ENCODE measurements at places on chromosomes 7 and 10. TPM values are rescaled to one million over a fixed set of nuclear protein-coding genes. Genes with fewer than 3 reads are reported as not detected.
A peak's percentile ranks its signal among the peaks of the same experiment; 100 is the strongest.

Gene SORCS3
- total RNA-seq: not detected

Gene LIPF
- total RNA-seq: not detected

Gene CYP3A7
- not detected for total RNA-seq

Gene UCMA
- not detected for total RNA-seq

Gene FMC1
- total RNA-seq: 12.0 TPM

Gene RELN
- total RNA-seq: not detected

GRCh38 chr10:70557876-70558275 is 44.7 kb downstream of the PRF1 start:
- H3K4me3 ChIP-seq: peak overlapping the region; percentile 82
- H3K36me3 ChIP-seq: no peaks in the 10 kb centered on the region
- H3K27ac ChIP-seq: no peak overlapping the region
- H3K27me3 ChIP-seq: no peaks in the 10 kb centered on the region

DNA sequence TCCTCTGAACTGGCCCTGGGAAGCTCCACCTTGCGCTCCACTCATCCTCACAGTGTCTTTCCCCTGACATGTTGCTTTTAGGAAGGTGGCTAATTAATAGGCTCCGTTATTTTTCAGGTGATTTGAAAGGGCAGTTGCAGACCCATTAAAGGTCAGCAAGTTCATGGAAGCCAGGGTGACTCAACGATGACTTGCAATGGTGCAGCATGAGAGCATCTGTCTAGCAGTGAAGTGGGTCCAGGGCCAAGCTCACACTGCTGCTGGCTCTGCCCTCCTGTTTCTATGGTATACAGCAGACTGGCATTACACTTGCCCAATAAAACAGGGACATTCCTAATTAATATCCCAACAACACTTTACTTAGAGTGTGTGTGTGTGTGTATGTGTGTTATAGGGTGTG is 68.8 kb upstream of the WDR11 start:
- H3K27me3 ChIP-seq: no peaks in the 10 kb centered on the region
- no peaks in the 10 kb centered on the region for H3K4me1 ChIP-seq
- no peak overlapping the region for H3K4me3 ChIP-seq
- no peak overlapping the region for H3K27ac ChIP-seq
- no peak for DNase-seq

- no peak for DNase-seq
- no peaks in the 10 kb centered on the region for H3K27me3 ChIP-seq
- peaks cover 43% of the 10 kb centered on the region for H3K4me1 ChIP-seq
- no peak overlapping the region for H3K27ac ChIP-seq
- no peak overlapping the region for H3K4me3 ChIP-seq
Measured at GRCh38 chr10:31374146-31374696, 55.2 kb downstream of the ZEB1 start.

DNA sequence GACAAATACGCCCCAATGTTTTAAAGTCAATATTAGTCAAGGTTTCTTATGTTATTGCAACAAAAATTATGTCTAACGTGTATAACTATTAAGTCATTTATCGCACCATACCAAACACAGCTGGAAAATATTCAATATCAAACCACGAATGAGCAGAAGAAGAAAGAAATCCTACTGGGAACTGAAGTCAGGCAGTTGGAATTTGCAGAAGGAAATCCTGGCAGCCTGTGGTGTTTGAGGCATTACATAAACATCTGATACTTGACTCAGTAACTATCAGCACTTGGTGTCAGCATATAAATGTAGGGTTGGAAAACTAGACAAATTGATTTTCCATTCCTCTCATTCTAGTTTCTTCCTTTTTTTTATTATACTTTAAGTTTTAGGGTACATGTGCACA is 83.4 kb upstream of the NUPR2 start:
- no peaks in the 10 kb centered on the region for H3K4me1 ChIP-seq
- no peak overlapping the region for H3K4me3 ChIP-seq

DNA sequence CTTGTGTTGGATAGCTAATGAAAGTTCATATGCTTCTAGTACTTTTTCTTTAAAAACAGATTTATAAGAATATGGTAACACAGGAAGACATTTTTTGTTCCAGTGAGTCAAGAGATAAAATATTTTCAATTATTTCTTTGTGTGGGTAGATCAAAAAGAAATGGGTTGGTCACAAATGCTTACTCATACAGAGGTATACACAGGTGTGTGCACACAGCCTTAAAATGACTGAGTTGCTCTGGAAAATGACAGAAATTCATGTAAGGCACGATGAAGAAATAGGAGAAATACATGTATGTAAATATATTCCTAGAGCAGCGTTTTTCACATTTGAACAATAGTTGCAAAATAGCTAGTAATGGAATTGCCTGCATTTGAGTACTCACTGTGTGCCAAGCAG is 66.0 kb downstream of the ST7 start:
- no peak for DNase-seq
- no peaks in the 10 kb centered on the region for H3K36me3 ChIP-seq
- peaks cover 15% of the 10 kb centered on the region for H3K4me1 ChIP-seq
- H3K27me3 ChIP-seq: no peaks in the 10 kb centered on the region
- no peak overlapping the region for H3K4me3 ChIP-seq

DNA sequence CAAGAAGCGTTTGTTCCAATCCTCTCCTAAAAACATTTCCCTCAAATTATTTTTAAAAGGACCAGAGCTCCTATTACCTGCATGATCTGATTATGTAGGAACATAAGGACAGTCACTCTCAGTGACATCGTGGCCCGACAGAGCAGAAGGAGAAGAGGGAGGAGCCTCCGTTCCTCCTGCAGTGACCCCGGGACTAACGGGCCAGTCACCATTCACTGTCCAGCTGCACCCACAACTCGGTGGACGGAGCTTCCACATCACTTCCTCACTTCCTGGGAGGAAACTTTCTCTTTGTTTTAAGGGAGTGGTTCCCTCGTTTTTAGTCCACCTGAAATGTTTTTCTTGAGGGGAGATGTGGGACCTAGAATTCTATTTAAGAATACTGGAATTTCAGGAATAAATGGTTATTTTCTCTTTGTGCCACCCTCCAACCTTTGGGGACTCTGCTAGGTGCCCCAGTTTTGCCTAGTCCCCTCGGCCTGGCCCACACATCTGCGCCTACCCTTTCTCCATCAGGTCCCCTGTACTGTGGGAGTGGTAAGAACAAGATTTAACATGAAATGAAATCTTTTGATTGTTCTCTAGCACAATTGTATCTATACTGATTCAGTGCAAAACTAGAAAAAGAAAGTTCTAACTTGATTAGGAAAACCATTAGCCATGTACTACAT is 173.5 kb upstream of the RNF32 start:
- no peak for DNase-seq
- H3K4me3 ChIP-seq: no peak overlapping the region
- no peak overlapping the region for H3K27ac ChIP-seq
- peaks cover 10% of the 10 kb centered on the region for H3K27me3 ChIP-seq
- H3K36me3 ChIP-seq: no peaks in the 10 kb centered on the region

- peaks cover 50% of the 10 kb centered on the region for H3K4me1 ChIP-seq
- H3K4me3 ChIP-seq: no peak overlapping the region
- no peaks in the 10 kb centered on the region for H3K27me3 ChIP-seq
Measured at GRCh38 chr7:24949884-24950283, 30.1 kb downstream of the OSBPL3 start.

- no peaks in the 10 kb centered on the region for H3K36me3 ChIP-seq
- H3K27ac ChIP-seq: no peak overlapping the region
- no peaks in the 10 kb centered on the region for H3K27me3 ChIP-seq
Measured at GRCh38 chr7:18873734-18874336, 243.6 kb downstream of the TWIST1 start.

DNA sequence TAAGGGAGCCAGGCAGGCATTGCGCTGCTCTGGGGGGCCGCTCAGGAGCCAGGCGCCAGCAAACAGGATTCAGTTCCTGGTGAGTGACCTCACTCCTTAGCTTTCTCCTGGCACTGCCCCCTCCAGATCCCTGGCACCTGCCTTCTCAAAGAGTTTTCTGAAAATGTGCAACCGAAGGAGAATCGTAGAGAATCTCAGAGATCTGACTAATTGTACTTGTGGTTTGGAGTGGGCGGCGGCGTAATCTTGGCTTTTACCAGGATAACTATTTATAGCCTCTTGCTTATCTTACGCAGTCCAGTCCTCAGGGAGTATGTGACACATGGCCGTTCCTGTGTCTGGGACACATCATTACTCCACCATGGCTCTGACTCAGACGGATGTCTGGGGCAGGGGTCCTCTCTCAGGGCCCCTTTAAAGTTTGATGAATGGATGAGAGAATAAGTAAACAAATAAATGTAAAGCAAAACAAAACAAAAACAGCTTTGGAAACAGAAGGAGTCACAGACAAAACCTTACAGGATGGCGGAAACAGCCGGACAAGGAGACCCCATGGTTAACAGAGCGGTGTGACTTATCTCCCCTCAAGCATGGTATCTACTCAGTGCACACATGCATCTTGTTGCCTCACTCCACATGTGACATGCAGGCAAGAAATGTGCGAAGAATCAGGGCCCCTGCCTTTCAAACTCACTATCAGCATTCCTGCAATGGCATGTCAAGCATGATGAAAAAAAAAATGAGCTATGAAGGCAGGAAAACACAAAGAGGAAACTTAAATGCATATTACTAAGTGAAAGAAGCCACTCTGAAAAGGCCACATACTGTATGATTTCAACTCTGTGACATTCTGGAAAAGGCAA is 99.7 kb downstream of the TNS3 start:
- H3K27ac ChIP-seq: no peak overlapping the region
- H3K4me1 ChIP-seq: no peaks in the 10 kb centered on the region
- H3K36me3 ChIP-seq: no peaks in the 10 kb centered on the region
- no peak for DNase-seq
- H3K4me3 ChIP-seq: no peak overlapping the region

- H3K36me3 ChIP-seq: no peaks in the 10 kb centered on the region
- DNase-seq: no peak
- no peaks in the 10 kb centered on the region for H3K4me1 ChIP-seq
- no peaks in the 10 kb centered on the region for H3K27me3 ChIP-seq
- no peak overlapping the region for H3K27ac ChIP-seq
Measured at GRCh38 chr7:138299066-138299465, 161.0 kb upstream of the TRIM24 start.

- H3K4me1 ChIP-seq: peaks cover 1% of the 10 kb centered on the region
- H3K27ac ChIP-seq: no peak overlapping the region
- no peaks in the 10 kb centered on the region for H3K27me3 ChIP-seq
- H3K4me3 ChIP-seq: no peak overlapping the region
Measured at GRCh38 chr7:98295467-98296192, 14.1 kb downstream of the BRI3 start.

DNA sequence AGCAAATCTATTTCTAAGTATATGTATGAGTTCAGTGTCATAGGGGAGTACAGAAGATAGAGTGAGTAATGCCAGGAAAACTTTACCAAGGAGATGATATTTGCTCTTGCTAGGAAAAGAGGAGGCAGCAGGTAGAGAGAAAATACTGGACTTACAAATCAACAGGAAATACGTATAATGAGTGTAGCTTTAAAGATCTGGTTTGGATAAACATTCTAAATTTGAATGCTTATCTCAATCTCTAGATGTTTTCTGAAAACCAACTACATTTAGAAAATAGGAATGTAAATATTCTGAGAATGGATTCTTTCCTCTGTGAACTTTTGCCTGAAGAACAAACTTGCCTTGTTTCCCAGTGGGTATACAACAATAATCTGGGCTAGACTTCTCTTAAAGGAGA is 46.9 kb upstream of the GNAI1 start:
- H3K27me3 ChIP-seq: peaks cover 2% of the 10 kb centered on the region
- no peak for DNase-seq
- no peaks in the 10 kb centered on the region for H3K4me1 ChIP-seq
- H3K4me3 ChIP-seq: no peak overlapping the region
- H3K27ac ChIP-seq: no peak overlapping the region

- no peaks in the 10 kb centered on the region for H3K4me1 ChIP-seq
- H3K36me3 ChIP-seq: no peaks in the 10 kb centered on the region
- H3K27ac ChIP-seq: no peak overlapping the region
- no peak for DNase-seq
- peaks cover 7% of the 10 kb centered on the region for H3K27me3 ChIP-seq
- no peak overlapping the region for H3K4me3 ChIP-seq
Measured at GRCh38 chr10:95506056-95506737, 55.0 kb downstream of the SORBS1 start.

GRCh38 chr7:153258686-153259085 is 499.1 kb downstream of the ACTR3B start:
- no peaks in the 10 kb centered on the region for H3K36me3 ChIP-seq
- DNase-seq: no peak
- no peak overlapping the region for H3K4me3 ChIP-seq
- no peaks in the 10 kb centered on the region for H3K4me1 ChIP-seq

DNA sequence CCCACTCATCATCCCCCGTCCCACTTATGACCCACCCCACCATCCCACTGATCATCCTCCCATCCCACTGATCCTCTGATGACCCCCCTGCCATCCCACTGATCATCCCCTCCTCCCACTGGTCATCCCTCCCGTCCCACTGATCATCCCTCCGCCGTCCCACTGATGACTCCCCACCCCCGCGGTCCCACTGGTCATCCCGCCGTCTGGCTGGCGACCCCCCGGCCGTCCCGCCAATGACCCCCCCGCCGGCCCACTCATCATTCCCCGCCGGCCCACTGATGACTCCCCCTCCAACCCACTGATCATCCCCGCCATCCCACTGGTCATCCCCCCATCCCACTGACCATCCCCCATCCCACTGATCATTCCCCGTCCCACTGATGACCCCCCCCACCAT is 161.1 kb downstream of the GRM8 start:
- no peak overlapping the region for H3K4me3 ChIP-seq
- H3K36me3 ChIP-seq: no peaks in the 10 kb centered on the region
- H3K27me3 ChIP-seq: peaks cover 31% of the 10 kb centered on the region
- DNase-seq: no peak
